ENCODE measurements at places on chromosomes 2 and 18.
A peak's percentile ranks its signal among the peaks of the same experiment; 100 is the strongest.

DNA sequence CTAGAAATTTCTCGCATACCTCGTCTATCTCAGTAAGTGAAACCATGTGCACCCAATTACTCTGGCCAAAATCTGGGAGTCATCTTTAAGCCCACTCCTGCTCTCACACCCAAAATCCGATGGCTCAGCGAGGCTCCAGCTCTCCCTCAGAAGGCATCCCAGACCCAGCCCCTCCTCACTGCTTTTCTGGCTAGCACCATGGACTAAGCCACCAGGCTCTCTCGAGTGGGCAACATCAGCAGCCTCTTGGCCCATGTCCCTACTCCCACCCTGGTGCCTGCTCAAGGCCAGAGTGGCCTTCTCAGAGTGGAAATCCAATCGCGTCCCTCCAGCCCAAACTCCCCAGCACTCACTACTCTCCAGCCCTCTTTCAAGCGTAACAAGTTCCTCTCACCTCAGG, 27.2 kb downstream of the TNS1 start:
- no peak for DNase-seq

GRCh38 chr2:20738772-20739171, 71.8 kb downstream of the GDF7 start:
- no peak for DNase-seq

DNA sequence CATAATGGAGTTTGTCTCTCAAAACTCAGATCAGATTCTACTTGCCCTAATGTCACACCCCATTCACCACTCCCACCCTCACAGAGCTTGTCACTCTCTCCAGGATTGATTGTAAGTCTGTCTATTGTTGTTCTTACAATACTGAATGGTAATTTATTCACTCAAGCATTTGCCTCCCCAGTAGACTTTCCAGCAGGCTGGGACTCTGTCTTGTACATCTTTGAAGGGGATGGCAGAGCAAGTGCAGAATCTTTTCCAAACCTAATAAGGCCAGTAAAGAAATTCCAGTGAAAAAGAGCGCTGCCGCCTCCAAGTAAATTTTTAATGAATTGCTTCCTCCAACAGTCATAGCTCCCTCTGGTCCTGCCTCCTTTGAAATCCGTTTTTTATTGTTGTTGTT, 56.9 kb downstream of the RBM43 start:
- no peak for DNase-seq

DNA sequence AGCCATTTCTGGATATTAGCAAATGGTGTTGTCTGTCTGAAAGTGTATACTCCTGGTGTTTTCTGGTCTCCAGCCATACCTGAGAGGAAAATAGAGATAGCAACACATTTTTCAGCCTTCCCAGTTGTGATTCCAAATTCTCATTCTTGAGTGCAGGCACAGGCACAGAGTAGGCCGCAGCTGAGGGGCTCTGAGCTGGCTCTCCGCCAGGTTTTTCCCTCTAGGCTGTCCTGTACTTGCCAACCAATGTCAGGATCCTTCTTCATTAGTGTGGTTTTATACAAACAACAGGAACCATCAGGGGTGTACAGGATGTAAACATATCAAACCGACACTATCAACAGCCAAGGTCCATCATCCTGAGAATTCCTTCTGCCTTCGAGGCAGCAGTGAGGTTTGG, 1733.6 kb upstream of the CELF4 start:
- no peak for DNase-seq

GRCh38 chr18:69840001-69840400, 107.7 kb downstream of the CD226 start:
- DNase-seq, result no peak

DNA sequence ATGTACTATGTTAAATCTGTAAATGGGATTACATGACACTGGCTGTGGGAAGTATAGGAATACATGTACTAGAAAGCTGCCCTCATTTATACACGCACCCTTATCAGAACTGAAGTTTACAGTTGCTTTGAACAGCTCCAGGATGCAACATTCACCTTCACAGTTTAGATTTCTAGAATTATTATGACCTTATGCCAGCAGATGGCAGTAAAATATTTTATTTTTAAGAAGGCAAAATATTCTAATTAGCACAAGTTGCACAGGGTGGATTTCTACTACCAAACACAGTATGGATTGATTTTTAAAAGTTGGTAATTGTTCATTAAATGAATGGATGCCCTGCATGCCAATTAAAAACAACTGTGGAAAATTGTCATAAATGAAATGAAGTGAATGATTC, 670.4 kb downstream of the KCNJ3 start:
- no peak for DNase-seq

GRCh38 chr18:32435631-32436500, 34.8 kb downstream of the GAREM1 start:
- no peak for DNase-seq

DNA sequence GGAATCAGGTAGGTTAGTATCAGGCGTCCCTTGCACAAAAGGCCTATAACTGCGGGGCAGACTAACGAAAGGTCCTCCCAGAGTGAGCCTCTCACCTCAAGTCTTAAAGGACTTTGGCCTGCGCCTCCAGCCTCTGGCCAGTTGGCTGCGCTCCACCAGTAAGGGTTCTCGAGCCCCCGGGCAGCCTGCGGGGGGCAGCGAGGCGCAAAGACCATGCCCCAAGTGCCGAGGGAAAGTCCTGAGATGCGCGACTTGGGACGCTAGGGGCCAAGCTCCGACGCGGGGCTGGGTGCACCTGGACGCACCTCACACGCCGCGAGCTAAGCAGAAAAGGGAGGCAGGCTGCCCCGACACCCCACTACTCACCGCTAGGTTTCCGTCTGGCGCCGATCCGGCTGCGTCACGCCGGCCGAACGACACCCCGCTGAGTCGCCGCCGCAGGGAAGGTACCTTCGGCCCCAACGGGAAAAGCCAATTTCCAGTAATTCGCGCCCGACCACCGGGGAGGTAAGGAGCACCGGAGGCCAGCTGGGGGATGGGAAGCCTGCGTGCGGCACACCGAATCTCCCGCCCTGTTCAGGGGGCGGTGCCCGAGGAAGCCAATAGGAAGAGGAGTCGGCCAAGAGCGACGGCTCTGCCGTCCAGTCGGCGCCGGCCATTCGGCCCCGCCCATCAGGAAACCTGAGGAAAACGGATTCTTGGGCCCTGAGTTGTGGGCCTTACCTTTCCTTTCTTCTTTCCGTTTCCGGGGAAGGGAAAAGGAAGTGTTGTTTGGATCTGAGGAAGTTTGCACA, at the start of gene ORC2:
TSS of gene ORC2 (minus strand) at position 537 of the 794 bp plus-strand sequence. CDS start 5,537 bp downstream, outside the sequence.
- peak; percentile 85 for DNase-seq

DNA sequence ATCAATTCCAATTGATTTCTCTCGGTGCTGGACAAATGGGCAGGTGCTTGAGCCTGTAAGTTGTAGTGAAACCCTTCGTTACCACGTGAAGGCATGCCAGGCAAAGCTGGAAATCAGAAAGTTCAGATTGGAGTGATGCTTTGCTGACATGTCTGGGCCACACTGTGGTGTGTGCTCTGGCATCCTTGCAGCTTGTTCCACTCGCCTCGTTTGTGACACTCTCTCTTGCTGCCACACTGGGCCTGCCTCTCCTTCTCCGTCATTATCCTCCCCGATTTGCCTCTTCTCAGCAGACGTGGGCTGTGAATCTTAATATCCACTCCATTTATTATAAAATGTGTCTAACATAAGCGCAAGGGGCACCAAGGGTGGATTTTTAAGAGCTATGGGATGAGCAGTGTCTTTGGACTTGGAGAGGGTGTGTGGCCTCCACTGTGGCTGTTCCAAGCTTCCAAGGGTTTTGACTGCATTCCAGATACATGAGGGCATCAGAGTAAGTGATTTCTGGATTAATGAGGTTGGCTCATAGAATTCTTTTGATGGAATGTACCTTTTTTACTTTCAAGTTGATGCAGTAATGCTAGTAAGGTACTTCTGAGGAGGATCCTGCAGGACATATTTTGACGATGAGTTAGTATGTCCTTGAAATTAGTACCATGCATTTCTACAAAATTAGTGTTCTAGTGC, 238.8 kb downstream of the TPGS2 start:
- DNase-seq, result no peak

GRCh38 chr18:37487400-37487867, 78.2 kb downstream of the CELF4 start:
- DNase-seq, result no peak

DNA sequence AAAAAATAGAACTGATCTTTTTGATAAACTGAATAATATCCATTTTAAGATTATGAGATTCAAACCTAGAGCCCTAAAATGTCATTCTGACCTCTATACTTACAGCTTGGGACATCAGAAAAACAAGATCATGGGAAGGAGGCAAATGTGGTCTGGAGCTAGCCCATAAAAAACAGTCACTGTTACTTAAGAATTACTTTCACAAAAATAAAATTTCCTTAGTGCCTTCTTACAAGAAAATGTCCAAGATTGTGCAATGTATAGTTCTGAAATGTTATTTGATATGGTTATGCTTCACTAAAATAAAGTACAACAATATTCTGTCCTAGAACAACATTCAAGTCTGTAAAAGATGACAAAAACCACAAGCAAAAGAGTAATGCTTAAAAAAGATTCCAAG, 247.6 kb downstream of the DYM start:
- DNase-seq, result no peak

GRCh38 chr2:160043265-160043664, 19.1 kb downstream of the PLA2R1 start:
- no peak for DNase-seq

DNA sequence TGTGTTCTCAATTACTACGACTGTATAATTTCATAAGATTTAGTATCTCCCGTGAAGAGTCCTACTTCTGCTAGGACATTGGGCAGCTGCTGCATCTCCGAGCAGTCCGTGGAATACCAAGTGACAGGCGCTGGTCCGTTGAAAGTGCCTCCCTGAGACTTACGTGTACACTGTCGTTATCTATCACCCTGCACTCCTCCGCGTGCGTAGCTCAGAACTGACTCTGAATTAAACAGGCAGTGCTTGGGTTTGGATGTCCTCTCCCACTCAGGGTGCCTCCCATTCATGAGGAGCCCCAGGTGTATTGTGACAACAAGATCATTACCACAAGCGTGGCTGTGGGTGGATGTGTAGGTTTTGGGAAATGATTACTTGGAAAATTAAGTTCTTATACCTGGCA, 148.4 kb downstream of the SH3RF3 start:
- DNase-seq, result no peak

- DNase-seq, result no peak
Observed at GRCh38 chr2:118913131-118913802, 28.7 kb upstream of the MARCO start.

DNA sequence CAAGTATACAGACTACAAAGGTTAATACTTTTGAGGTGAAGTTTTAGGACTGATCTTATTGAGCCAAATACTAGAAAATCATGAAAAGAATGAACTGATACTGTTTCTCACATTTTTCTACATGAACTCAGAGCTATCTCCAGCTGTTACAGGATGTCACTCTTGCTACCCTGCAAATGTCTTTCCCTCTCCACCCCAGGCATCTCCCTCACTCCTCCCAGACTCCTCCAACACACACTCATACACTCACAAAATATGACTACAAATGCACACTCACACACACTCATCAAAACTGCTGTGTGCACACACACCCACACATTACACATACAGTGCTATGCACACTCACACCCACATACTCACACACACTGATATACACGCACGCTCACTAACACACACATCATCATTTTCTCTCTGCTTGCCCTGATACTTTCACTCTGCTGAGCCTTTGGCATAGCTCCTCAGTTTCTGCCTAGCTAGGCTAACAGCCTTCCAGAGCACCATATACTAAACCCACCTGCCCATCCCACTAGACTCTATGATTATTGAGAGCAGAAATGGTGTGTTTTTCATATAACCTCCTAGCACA, 273.3 kb downstream of the CD226 start:
- DNase-seq, result no peak

GRCh38 chr2:238582159-238582558, 155.4 kb downstream of the ASB1 start:
- DNase-seq, result no peak

- no peak for DNase-seq
Observed at GRCh38 chr2:200509235-200509611, 645 bp downstream of the KCTD18 start.

GRCh38 chr2:31729442-31730092, 148.8 kb upstream of the SRD5A2 start:
- no peak for DNase-seq

GRCh38 chr2:192827735-192828134, 633.0 kb upstream of the TMEFF2 start:
- DNase-seq, result no peak

GRCh38 chr2:134736167-134736880, 17.5 kb upstream of the TMEM163 start:
- no peak for DNase-seq

DNA sequence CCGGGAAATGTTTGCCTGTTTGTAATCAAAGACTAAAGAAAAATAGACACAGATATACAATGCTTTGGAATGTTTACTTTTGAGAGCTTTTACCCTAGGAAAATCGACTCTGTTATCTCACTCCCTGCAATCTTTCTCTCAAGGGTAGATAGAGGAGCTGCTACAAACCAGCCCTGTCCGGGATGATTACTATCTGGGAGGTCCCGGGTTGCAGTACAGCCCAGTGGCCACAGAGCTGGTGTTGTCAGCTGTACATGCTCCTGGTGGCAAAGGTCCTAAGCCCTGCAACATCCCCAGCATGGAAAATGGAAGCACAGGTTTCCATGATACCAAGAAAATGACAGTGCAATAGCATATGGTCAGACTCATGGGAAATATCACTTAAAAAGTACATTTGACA, 570.5 kb upstream of the SOX11 start:
- no peak for DNase-seq

DNA sequence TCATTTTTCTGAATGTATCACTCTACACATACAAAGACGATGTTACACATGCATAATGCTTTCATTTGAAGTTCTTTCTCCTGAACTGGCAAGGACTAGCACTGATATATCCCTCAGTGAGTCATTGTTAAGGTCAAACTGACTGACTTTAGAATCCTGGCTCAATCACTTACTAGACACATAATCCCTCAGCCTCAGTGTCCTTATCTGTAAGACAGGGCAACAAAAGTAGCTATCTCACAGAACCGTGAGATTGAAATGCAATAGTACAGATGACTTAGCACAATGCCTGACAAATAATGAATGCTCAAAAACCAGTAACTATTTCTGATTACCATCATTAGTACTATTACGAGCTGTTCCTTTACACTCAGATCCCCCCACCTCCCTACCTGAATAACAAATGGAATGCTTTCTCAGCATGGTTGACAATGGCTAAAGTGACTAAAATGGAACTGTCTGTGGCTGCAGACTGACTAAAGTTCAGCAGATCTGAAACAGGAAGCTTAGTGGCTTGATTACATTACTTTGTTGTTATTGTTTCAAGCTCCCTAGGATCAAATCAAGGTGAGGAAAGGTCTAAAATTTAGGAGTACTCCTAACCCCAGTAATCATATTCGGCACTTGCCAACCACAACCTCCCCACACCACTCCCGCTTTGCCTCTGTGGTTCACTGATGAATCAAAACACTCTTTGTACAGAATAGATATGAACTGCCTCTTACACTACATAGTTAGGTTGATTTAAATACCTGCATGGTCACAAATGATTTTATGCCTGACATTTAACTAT, 35.8 kb upstream of the CACNB4 start:
- no peak for DNase-seq

Data from activated CD4-positive, CD25-positive, alpha-beta regulatory T cell (primary cell).